ENCODE measurements at places on chromosomes 1 and 21. TPM values are rescaled to one million over a fixed set of nuclear protein-coding genes. Genes with fewer than 3 reads are reported as not detected.

The MPZ gene
- total RNA-seq, result 2.1 TPM

The COP1 gene
- 38.7 TPM for total RNA-seq

The CASZ1 gene
- total RNA-seq, result 3.6 TPM

The GNG12 gene
- 195 TPM for total RNA-seq

The TMEM234 gene
- total RNA-seq, result 10.1 TPM

The KRTAP19-1 gene
- total RNA-seq, result not detected

The COL6A1 gene
- 29.8 TPM for total RNA-seq

The FABP3 gene
- total RNA-seq, result 3.9 TPM

The LRRC38 gene
- 0.40 TPM for total RNA-seq

The TEX38 gene
- total RNA-seq, result not detected

The CITED4 gene
- 11.2 TPM for total RNA-seq

The LDLRAD2 gene
- not detected for total RNA-seq

The LEMD1 gene
- total RNA-seq, result not detected

The ATG4C gene
- 5.9 TPM for total RNA-seq

The C1orf74 gene
- 1.9 TPM for total RNA-seq

The TMEM81 gene
- total RNA-seq, result 0.60 TPM

The HES5 gene
- not detected for total RNA-seq

The RHD gene
- not detected for total RNA-seq

The PTGFRN gene
- total RNA-seq, result 9.0 TPM

The ECM1 gene
- total RNA-seq, result 2.1 TPM

The CAPZB gene
- 137 TPM for total RNA-seq

The CELA2A gene
- total RNA-seq, result not detected

The LAMC2 gene
- 20.5 TPM for total RNA-seq

The GBP1 gene
- 50.2 TPM for total RNA-seq

The TRABD2B gene
- total RNA-seq, result not detected

The TNNI3K gene
- total RNA-seq, result not detected

The TINAGL1 gene
- 1,345 TPM for total RNA-seq

The TTC24 gene
- not detected for total RNA-seq

The S100A10 gene
- 293 TPM for total RNA-seq

The LCE1F gene
- not detected for total RNA-seq

The HNRNPCL4 gene
- total RNA-seq, result not detected

The CRP gene
- not detected for total RNA-seq

The FAM229A gene
- total RNA-seq, result 0.79 TPM

The LMOD1 gene
- total RNA-seq, result 0.10 TPM

The CCDC185 gene
- not detected for total RNA-seq
